Mucosa of gallbladder (tissue), 1 donor: ENCODE measurements at places on chromosomes 3 and 15. TPM values are rescaled to one million over a fixed set of nuclear protein-coding genes. Genes with fewer than 3 reads are reported as not detected.

The C3orf18 gene
- total RNA-seq: 12.3 TPM

The CACNA1D gene
- total RNA-seq: 39.2 TPM

The QARS1 gene
- total RNA-seq: 207 TPM

The POLQ gene
- 0.37 TPM for total RNA-seq

DNA sequence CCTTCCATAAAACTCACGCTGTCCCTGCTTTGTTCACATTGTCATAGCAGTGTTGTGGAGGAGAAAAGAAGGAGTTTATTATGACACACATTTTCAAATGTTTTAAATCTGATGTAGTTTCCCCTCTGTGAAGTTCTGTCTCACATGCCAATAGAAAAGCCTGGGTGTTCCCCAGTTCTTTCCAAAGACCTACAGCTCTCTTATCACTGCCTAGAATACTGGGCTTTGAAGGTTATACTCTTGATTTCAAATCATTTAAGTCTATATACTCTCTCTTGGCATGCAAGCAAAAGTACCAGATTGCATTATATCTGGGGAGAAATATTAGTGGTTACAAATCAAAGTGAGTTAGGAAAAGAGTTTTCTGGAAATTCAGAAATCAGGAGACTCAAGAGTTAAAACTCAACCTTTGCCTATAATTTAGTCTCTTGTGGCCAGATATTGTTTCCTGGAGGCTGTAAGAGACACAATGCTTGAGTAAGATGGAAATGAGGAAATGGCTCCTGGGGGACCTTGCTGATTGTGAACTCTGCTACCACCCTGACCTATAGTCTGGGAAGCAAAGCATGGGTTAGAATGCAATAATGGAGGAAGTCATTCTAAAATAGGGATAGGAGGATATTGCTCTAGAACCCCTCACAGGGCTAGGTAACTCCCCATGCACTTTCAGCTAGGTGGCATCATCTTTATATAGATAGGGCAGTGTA lies 182.8 kb downstream of the KCNAB1 start:
- no peak for DNase-seq

DNA sequence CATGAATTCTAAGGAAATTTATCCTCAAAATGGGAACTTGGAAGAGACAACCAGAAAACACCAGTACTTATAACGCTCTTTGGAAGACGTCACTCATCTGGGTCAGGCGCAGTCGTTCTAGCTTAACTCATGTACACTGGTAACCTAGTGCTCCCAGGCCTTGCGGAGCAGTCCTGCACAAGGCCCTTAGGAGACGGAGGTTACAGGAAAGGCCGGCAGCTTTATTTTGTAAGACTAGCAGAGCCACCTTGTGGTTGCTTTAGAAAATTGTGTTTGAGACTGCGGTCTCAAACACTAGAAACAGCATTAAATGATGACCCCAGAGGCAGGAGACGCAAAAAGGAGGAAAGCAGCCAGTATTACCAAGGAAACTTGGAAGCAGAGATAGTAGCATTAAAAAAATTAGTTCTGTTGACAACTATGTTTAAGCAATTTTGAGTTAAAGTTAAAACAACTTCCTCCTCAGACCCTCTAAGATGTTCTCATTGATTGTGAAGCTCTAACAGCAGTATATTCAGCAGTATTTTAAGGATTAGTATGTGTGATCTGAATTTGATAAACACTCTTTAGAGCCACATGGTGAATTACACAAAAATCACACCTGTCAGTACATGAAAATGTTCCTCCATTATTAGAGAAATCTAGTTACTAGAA lies 141.9 kb upstream of the C2CD4B start:
- DNase-seq: peak; percentile 59

GRCh38 chr3:156665291-156665690 lies 9.1 kb upstream of the TIPARP start:
- DNase-seq: no peak

DNA sequence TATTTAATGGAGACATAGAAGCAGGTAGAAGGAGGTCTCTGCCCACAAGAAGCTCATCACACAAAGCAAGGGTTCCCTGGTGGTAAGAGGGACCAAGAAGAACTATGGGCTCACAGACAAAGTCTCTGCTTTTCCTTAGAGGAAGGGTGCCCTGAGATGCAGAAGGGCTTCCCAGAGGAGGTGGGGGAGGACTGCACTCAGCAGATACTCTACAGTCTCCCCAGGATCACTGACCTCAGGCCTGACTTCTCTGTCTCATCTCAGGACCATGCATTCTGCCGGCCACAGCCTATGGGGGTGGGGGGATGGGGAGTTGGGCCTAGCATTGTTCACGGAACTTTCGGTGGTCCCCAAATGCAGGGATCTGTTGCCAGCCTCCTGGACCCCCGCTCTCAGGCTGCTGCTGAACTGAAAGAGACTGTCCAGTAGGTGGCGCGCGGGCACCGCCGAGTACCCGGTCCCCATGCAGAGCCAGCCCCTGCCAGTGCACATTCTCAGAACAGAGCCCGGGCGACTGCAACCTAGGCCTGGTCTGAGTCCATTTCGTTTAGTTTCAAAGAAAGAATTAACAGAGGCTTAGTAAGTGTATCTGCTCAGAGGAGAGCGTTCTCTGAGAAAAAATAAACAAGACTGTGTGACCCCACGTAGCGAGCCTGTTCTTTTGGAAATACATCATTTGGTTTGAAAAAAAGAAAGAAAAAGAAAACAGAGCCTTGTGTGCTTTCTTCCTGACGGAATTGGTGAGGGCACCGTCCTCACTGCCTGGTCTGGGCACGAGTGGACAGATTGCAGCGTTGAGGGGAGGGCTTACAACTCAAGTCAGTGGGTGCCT lies 74.1 kb downstream of the LRTM1 start:
- DNase-seq: peak; percentile 67

- no peak for DNase-seq
Measured at GRCh38 chr15:41024131-41024530, 70.9 kb downstream of the CHAC1 start.

DNA sequence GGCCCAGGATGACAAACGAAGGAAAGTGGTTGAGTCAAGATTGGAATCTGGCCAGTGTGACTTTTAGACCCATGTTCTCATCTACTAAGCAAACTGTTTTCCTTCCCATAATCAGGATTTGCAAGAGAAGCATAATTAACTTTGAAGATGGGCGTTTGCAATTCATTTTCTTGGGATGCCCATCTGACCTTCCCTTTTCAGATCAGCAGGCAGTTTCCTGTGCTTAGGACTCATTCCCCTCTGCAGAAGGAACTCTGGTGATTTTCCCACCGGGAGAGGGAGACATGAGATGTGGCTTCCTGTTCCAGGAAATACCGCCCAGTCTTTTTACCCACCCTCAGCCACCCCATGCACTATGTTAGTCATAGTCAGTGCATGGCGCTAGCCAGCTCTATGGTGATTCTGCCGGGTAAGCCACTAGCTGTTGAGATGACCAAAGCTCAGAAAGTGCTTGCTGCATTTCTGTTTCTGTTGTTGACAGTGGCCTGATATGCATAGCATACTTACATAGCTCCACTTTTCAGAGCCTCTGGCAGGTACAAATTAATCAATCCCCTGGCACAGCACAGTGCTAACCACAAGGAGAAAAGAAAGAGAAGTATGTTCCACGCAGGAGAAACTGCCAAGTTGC lies 129.4 kb downstream of the VGLL4 start:
- DNase-seq: peak; percentile 34

DNA sequence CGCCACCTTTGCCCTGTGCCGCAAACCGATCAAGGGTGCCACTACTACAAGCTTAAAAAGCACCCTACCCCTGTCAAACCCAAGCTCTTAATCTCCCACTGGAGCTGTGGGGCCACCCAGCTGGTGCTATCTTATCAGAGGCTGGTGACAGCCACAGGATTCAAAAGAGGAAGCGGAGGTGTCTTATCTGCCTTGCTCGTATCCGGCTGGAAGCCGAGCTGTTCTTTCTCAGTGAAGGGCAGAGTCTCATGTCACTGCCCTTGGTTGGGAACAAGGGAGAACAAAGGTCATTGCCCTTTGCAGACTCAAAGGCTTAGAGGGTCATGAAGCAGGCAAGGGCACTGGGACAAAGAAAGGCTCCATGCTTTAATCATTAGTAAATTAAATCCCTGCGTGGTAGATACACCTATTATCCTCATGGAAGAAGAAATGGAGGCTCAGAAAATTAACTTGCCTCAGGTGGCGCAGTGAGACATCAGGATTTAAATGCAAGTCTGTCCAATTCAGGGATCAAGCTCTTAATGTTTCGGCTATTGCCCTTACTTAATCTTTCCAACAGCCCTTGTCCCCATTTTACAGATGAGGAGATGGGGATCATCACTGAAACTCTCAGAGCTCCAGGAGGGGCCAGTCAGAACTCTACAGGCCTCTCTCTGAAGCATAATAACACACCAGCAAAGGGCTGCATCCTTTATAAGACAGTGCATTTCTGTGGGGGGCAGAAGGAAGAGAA lies 360.0 kb upstream of the PROK2 start:
- peak; percentile 52 for DNase-seq

- no peak for DNase-seq
Measured at GRCh38 chr3:183879243-183879642, 5.4 kb downstream of the PARL start.

DNA sequence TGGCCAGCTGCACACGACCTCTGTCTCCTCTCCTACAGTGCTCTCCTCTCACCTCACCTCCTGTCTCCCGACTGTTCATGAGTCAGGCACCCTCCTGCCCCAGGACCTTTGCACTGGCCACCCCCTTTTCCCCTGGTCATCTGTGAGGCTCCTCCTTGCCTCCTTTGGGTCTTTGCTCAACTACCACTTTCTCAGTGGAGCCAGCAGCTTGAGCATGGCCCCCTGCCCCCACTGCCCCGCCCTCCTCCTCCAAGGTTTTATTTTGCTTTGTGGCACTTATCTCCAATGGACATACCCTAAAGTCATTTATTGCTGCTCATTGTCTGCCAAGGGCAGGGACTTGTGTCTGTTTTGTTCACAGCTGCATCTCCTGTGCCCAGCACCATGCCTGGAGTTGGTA lies 64.3 kb downstream of the MGLL start:
- no peak for DNase-seq

DNA sequence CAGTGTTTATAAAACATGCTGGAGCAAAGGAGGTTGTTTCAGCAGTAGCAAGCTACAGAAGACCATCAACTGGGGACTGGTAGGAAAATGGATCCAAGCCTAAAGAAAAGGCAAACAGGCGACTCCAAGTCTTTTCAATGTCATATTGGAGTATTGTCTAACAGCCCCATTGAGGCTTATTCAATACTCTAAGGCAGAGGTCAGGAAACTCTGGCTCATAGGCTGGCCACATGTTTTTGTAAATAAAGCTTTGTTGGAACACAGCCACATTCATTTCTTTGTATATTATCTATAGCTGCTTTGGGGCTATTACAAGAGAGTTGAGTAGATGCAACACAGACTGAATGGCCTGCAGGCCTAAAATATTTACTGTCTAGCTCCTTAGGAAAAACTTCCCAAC lies 77.5 kb downstream of the RPL22L1 start:
- no peak for DNase-seq

DNA sequence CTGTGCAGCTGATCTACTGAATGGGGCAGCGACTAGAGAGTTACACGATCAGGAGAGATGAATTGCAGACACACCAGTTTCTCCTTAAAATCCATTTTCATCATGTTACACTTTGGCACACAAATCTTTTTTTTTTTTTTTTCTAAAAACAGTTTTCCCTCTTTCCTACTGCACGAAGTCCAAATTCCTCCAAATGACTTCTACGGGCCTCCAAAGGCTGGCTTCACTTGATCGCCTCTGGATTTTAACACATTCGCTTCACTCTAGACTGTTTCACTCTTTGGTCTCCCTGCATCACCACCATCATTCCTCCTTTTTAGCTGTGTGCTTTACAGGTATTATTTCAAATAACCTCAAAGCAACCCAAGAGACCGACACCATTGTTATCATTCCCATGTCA lies 268.6 kb downstream of the RORA start:
- no peak for DNase-seq

DNA sequence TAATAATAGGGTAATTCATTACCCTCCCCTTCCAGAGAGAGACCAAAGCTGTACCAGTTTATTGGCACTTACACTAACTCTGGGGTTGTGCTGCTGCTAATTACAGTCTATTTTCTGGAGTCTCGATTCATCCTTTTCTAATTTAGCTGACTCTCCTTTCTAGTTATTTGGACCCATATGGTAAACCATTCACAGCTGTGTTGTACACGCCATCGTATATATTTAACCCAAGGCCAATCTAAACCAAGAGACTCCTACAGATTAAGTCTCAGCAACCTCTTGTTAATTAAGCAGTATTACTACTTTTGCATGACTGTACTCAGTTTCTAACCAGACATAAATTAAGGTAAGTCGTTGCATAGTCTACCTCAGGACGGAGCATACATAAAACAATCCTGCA lies 22.5 kb downstream of the ANXA2 start:
- no peak for DNase-seq

GRCh38 chr15:31458596-31459399 lies 132.2 kb downstream of the KLF13 start:
- DNase-seq: no peak

- DNase-seq: no peak
Measured at GRCh38 chr15:68418611-68419161, 13.3 kb downstream of the ITGA11 start.

DNA sequence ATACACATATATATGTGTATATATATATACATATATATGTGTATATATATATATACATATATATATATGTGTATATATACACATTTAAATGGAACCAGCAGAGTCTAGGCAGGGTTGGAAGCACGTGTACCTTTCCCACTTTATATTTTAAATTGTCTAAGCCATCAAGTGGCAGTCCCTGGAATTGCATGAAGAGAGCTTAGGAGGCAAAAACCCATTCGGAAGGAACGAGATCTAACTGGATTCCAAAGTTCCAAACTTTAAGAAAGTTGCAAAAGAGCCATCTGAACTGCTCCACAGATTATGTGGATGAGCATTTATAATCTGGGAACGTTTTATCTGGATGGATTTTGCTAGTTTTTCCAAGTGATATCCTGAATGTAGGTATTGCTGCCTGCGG lies 186.5 kb downstream of the FOXP1 start:
- peak; percentile 20 for DNase-seq

DNA sequence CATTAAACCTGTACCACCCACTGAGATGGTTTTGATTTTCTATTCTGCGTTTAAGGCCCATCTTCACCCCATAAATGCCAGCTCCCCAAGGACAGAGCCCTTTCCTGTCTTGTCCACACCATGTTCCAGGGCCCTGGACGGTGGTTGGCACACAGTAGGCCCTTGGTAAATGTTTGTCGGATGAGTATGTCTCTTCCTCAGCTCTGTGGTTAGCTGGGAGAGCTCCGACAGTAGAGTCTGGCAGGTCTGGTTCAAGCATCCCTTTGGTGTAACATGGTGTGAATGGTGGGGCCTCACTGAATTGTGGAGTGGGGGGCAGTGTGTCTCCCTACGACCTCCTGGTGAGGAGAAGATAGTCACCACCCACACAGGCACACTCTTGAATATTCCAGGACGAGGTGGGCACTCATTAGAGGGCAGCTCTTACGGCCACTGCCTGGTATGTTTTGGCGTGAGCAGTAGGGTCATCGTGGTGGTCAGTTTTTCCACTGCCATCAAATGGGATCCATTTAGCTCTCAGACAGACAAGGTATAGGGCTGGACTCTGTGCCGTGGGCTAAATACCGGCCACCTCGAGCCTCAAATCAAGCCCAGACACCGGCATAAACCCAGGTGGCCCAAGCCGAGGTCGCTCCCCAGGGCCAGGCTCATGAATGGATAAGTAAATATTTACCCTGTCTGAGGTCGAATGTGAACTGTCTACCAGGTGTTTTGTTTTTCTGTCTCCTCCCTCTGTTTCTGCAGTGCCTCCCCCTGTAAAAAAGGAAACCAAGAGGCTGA lies 61.3 kb downstream of the SMAD3 start:
- no peak for DNase-seq
